ENCODE measurements at places on chromosomes 12 and 14.

- DNase-seq: no peak
These were observed 26.7 kb upstream of the UBC start for GRCh38 chr12:124941170-124941527.

DNA sequence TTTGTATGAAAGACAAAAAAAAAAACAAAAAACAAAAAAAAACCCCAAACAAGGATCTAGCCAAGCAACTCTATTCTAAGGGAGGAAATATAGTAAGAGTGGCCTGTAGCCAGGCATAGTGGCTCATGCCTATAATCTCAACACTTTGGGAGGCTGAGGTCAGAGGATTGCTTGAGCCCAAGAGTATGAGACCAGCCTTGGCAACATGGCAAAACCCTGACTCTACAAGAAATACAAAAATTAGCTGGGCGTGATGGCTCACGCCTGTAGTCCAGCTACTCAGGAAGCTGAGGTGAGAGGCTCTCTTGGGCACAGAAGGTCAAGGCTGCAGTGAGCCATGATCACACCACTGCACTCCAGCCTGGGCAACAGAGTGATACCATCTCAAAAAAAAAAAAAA is 47.9 kb downstream of the TMEM117 start:
- no peak for DNase-seq

DNA sequence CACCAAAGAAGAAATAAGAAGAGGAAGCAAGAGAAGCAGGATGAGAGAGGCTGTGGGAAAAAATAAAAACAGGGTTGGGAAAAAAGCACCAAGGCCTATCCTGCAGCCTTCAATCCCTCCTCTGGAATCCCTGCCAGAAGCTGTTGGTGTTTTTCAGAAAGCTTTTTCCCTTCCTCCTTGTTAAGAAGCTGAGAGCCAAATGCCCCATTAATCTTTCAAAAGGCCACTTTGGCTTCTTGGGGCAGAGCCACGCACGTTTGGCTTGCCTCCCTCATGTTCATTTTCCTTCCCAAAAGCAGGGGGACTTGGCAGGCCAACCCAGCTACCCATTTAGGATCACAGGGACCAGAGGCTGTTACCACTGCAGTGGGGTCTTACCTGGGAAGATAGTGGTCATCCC is 365.3 kb downstream of the NUAK1 start:
- no peak for DNase-seq

- no peak for DNase-seq
These were observed 73.5 kb downstream of the TNFAIP2 start for GRCh38 chr14:103196716-103197115.

- no peak for DNase-seq
These were observed 368.7 kb downstream of the NELL2 start for GRCh38 chr12:44507461-44507860.

DNA sequence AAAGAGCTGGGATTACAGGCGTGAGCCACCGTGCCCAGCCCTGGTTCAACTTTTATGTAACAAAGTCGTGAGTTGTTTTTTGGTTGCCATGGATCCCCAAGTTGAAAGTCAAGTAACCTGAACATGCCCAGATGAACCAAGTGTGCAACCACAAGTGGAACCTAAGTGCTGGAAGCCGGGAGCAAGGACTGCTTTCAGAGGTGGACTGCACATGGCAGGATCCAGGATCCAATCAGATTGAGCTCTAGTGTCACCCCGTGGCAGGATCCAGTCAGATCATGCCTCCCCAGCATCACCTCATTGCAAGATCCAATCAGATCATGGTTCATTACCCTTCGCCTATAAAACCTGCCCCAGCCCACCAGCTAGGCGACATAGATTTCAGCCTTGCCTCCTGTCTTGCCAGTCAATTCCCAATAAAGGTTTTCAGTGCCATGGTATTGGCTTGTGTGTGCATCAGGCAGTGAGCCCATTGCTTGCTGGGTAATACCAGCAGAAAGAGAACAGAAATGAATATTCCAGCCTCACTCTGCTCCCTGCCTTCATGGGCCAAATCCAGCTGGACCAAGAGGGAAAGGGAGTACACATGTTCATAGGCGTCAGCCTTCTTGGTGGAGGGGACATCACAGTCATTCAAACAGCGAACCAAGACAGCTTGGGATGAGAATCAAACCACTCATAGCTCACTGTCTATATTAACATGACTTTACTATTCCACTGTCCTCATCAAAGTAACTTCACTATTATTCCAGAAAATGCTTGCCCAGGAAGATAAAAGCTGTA is 43.6 kb upstream of the VASH1 start:
- no peak for DNase-seq

- DNase-seq: no peak
These were observed 71.1 kb upstream of the CCDC60 start for GRCh38 chr12:119263466-119263865.

- DNase-seq: peak; percentile 37
These were observed 40.1 kb downstream of the VWF start for GRCh38 chr12:6084261-6084968.

- DNase-seq: no peak
These were observed 10.4 kb upstream of the FBLN5 start for GRCh38 chr14:91957876-91958313.

- no peak for DNase-seq
These were observed 74.6 kb upstream of the CDKN3 start for GRCh38 chr14:54322246-54322645.

Measured in hippocampal formation (tissue), 2 donors.